ENCODE measurements at places on chromosomes 7 and 10.

GRCh38 chr10:18158773-18159265 is 18.6 kb downstream of the CACNB2 start:
- no peak for DNase-seq

DNA sequence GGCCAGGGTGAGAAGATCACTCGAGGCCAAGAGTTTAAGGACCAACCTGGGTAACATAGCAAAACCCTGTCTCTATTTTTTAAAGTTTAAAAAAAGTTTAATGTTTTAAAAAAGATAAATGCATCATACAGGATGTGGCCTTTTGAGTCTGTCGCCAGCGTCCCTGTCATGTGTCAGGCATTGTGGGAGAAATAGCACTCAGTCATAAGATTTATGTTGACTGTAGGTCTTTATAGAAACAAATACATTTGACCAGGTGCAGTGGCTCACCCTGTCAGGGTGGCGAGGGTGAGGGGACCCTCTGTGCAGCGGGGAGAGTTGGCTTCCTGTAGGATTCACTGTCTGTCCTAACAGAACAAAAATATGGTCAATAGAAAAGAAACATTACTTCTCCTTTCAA is 63.5 kb upstream of the SH2B2 start:
- DNase-seq = no peak

DNA sequence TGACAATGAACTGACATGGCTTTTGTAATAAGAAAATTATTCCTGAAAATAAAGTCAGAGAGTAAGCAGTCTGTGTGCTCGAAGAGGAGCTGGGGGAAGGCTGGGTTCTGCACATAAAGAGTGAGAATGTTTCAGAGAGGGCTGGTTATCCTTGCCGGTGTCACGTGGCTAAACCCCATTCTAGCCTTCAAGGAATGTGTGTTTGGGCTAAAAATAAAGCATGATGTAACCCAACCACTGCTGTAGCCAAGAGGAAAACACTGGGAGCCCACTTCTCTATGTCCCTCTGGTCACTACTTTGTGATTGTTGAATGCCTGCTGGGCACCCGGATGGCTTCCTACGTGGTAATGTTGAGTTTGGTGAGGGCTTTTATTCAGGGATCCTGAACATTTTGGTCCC is 23.5 kb downstream of the WDFY4 start:
- DNase-seq = no peak

GRCh38 chr7:104040666-104041065 is 51.2 kb upstream of the RELN start:
- DNase-seq = no peak

- DNase-seq = no peak
These were observed 62.6 kb upstream of the SEMA3C start for GRCh38 chr7:80981405-80981804.

All from activated effector memory CD4-positive, alpha-beta T cell treated with Interleukin-2 at 50 U/mL for 16 hours (primary cell).